Purkinje cell (primary cell): ENCODE measurements at places on chromosomes 2 and 18. TPM values are rescaled to one million over a fixed set of nuclear protein-coding genes. Genes with fewer than 3 reads are reported as not detected.

TGFBRAP1 gene
- polyA plus RNA-seq = 2.3 and 3.5 TPM in 2 replicates

MAP3K19 gene
- 1.9 TPM in 1 of 2 replicates, not detected in the other for polyA plus RNA-seq

LRP1B gene
- polyA plus RNA-seq = 15.1 and 25.5 TPM in 2 replicates

LYPD6B gene
- not detected in 2 replicates for polyA plus RNA-seq

SPP2 gene
- polyA plus RNA-seq = not detected in 2 replicates

GKN1 gene
- 2.8 and 5.7 TPM in 2 replicates for polyA plus RNA-seq

PAIP2B gene
- 1.2 and 1.4 TPM in 2 replicates for polyA plus RNA-seq

EML6 gene
- polyA plus RNA-seq = 7.3 and 17.7 TPM in 2 replicates

UGT1A4 gene
- not detected in 2 replicates for polyA plus RNA-seq

ERFE gene
- polyA plus RNA-seq = 3.7 TPM in 1 of 2 replicates, not detected in the other

VWA3B gene
- 0.04 and 0.60 TPM in 2 replicates for polyA plus RNA-seq

GPR155 gene
- polyA plus RNA-seq = 24.9 and 25.8 TPM in 2 replicates

TSPYL6 gene
- polyA plus RNA-seq = not detected in 2 replicates

NABP1 gene
- polyA plus RNA-seq = 19.3 and 19.6 TPM in 2 replicates

AQP12B gene
- polyA plus RNA-seq = not detected in 2 replicates

CABYR gene
- 5.8 and 7.1 TPM in 2 replicates for polyA plus RNA-seq

NGEF gene
- polyA plus RNA-seq = 0.46 and 5.7 TPM in 2 replicates
